ENCODE measurements at places on chromosomes 1 and 21. TPM values are rescaled to one million over a fixed set of nuclear protein-coding genes. Genes with fewer than 3 reads are reported as not detected.

- no peak for DNase-seq
Observed at GRCh38 chr1:221462345-221462744, 279.5 kb downstream of the DUSP10 start.

DNA sequence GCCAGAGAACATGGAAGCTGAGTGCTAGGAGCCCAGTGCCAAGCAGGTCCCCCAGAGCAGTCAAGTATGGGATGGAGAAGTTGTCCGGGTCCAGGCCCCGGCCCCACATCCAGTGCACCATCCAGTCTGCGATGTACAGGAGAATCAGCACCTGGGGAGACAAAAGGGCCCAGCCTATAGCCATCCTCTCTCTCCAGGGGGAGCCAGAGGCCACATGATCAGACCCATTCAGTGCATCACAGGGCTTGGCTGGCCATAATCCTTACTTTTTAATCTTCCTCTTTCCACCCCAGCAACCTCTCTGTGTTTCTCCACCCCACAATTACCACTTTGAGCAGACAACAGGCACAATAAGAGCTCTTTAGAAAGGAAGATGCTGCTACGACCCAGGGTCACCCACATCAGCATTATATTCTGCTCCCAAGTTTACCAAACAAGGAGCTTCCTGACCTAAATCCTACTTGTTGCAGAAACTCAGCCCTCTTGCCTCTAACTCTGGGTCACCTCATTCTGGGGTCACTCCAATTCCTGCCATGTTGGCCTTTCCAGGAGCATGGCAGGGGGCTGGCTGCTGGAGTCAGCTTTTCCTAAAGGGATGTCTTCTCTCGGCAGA, 16.4 kb upstream of the RAB29 start:
- peak; percentile 46 for DNase-seq

DNA sequence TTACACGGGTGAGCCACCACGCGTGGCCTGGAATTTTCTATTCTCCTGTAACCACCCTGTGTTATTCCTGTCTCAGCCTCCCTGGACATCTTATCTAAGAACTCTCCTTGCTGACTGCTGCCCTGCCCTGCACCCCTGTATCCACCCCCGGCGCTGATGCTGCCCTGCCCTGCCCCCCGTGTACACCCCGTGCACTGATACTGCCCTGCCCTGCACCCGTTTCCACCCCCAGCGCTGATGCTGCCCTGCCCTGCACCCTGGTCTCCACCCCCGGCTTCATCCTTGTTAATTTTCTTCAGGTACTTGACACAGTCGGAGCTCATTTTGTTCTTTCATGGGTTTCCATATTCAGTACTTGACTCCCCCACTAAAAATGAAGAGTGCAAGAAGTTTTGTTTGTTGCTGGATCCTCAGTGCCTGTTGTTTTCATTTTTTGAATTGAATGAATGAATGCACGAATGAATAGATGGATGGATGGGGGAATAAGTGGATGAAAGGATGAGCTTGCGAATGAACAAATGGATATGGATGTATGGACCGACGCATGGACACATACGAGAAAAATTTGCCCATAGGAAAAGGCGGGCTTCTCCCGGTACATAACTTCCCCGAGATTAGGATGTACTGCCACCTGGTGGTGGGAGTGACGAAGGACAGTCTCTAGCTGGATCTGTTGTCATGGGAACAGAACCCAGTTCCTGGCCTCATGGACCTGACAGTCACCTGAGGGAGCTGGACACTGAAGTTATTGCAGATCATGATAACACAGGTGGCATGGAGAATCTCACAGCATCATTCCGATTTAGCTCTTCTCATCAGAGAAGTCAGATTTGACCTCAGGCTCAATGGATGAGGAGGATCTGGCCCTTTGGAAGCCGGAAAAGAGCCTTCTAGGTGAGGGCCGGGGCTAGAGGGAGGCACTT, 14.9 kb downstream of the AADACL4 start:
- DNase-seq = peak; percentile 90

- no peak for DNase-seq
Observed at GRCh38 chr1:19205403-19205802, 4.7 kb downstream of the UBR4 start.

DNA sequence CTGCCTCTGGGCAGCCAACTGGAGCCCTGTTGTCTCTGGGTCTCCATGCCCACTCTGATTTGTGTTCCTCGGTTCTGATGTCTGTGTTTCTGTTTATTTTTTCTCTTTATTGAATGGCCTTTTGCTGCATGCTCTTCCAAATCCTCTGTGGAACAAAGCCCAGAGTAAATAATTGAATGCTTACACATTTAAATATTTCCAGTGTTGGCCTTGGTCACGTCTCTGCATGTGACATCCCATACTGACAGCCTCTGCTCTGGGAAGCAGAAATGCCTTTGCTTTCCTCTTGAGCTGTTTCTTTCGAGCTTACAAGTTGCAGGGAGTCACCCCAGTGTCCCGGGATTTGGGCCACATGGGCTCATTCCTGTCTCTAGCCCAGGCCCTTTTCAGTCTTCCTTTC, 267.9 kb downstream of the PTPRU start:
- DNase-seq = no peak

Gene CYP4B1
- 0.39 TPM for polyA plus RNA-seq

- DNase-seq = no peak
Observed at GRCh38 chr1:44034423-44034822, 3.2 kb upstream of the SLC6A9 start.

GRCh38 chr1:114037962-114038816, 58.9 kb downstream of the OLFML3 start:
- no peak for DNase-seq

- DNase-seq = no peak
Observed at GRCh38 chr1:173714441-173714758, 381 bp upstream of the KLHL20 start.

DNA sequence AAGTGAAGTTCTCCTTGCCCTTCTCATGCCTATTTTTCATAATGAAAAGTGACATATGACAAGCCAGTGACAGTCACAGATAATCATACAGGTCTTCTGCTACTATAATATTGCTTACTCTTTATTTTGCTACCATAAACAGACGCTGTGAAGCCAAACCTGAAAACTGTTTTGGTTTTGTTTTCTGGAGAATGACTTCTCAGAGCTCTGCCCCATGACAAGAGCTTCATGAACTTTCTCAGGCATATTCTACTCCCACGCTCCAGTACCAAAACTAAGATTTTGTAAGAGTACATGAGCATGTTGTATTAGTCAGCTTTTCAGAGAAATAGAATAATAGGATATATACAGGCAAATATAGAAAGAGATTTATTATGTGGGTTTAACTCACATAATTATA, 64.3 kb upstream of the VTCN1 start:
- no peak for DNase-seq

GRCh38 chr1:111965781-111966443, 23.6 kb downstream of the KCND3 start:
- no peak for DNase-seq

GRCh38 chr1:170198584-170198983, 52.8 kb downstream of the NTMT2 start:
- DNase-seq = no peak

- DNase-seq = no peak
Observed at GRCh38 chr1:159944623-159945455, 574 bp downstream of the IGSF9 start.

GRCh38 chr1:90605070-90605469, 112.0 kb downstream of the BARHL2 start:
- peak; percentile 47 for DNase-seq

Gene KDF1
- polyA plus RNA-seq = 17.2 TPM

- DNase-seq = no peak
Observed at GRCh38 chr1:219781491-219781890, 146.9 kb downstream of the SLC30A10 start.

- DNase-seq = no peak
Observed at GRCh38 chr1:172849653-172850052, 190.8 kb downstream of the FASLG start.

- no peak for DNase-seq
Observed at GRCh38 chr21:33854604-33855003, 61.0 kb downstream of the ATP5PO start.

DNA sequence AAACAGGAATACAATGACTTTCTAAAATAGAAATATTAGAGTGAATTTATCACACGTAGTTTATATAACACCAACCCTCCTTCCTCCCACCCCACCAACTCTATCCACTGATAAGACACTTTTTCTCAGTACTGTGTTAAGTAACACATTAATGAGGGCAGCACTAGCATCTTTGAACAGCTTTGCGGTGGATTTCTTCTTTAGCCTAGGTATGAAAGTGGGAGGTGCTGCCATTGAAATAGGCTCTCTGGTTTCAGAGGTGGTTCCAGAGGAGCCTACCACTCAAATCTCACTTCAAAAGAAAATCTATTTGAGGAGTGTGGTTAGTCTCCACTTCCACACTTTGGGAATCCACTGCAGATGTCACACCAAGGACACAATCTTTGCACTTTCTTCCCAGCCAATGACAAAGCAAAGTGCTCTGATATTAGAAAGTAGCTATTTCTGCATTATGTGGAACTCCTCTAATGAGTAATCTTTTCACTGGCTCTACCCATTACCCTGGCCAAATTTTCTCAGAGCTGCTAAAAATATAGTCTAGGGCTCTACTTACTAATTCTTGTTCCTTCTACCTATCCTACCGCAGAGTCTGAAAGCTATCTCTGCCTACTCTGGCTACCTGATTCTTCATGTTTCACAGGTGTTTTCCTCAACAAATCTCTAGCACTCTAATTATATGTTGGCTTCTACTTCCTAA, 1667.8 kb downstream of the MRPL39 start:
- no peak for DNase-seq

DNA sequence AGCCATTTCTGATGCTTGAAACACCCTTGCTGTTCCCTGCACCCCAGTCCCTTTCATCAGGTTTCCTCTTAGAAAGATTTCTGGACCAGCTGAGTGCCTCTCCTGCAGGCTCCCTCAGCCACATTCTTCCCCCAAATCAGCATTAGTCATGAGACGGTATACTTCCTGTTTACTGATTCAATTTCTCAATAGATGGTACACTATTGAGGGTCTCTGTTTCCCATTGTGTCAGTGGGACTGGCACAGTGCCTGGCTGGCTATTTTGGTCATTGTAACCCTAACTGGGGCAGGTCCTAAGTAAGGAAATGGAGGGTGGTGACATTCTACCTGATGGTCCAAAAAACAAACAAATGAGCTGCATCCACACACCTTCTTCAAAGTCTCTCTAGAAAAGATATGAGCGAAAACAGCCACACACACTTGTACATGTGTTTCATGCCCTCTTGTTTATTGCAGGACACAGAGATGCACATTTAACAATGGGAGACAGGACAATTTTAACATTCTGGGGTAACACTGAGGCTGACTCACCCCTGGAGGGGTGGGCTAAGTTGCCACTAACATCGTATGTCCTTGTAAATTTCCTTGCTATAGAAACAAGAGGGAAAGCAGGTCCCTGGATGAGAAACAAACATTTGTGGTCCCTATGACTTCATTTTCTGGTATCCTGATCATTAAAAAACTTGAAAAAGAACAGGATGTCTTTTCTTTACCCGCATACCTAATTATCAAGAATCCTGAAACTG, 77.5 kb downstream of the RRAGC start:
- DNase-seq = no peak

DNA sequence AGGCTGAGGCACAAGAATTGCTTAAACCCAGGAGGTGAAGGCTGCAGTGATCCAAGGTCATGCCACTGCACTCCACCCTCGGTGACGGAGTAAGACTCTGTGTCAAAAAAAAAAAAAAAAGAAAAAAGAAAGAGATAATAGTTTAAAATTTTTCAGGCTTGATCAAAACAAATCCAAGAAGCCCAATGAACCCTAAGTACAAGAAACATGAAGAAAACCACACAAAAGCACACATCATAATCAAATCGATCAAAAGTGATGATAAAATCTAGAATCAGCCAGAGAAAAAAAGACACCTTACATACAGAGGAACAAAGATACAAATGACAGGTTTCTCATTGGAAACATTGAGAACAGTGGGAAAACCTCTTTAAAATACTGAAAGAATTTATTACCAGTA, 31.5 kb downstream of the LDLRAD1 start:
- DNase-seq = no peak

DNA sequence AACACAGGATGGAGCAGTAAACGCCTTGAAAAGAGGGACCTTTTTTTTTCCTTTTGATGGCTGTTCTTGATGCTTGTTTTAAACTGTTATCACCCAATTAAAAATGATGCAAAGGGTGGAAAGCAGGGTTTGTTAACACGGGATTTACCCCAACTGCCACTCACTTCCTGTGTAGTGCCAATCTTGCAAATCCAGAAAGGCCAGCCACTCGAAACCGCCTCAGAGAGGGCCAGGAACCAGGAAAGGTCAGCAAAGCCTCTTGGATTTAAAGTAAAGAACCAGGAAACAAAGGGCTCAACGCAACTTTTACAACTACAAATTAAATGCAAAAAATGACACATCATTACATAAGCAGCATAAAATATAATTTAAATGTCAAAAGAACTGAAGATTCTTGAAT, 347.4 kb downstream of the PDE4B start:
- DNase-seq = no peak

- no peak for DNase-seq
Observed at GRCh38 chr1:197620714-197621163, 154.5 kb downstream of the DENND1B start.

DNA sequence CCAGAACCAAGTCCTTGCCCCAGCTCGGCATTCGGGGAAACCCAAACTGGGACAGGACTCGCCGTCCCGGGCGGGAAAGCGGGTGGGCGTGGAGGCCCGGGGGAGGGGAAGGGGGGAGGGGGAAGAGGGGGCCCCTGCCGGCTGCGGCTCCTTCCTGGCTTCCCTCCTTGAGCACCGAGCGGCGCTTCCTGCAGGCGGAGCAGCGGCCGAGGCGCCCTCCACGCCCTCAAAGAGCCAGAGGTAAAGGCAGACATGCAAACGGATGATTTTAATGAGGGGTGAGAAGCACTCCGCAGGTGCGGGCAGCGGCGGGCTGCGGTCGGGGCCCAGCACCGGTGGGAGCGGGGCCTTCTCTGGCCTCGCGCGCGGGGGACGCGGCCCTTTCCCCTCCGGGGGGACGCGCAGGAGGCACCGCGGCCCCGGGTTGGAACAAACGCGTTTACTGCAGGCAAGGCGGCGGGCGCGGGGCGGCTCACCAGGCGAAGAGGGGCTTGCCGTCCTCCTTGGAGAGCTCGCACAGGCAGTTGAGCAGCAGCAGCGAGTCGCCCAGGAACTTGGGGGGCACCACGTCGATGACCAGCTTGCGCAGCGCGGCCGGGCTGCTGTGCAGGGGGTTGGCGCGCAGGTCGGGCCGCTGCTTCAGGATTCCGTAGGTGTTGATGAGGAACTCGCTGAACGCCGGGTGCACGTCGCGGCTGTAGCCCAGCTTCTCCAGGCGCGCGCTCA, 5.7 kb upstream of the FTCD start:
- no peak for DNase-seq

Gene F5
- polyA plus RNA-seq = 0.83 TPM

GRCh38 chr1:94753171-94753972, 66.8 kb upstream of the SLC44A3 start:
- no peak for DNase-seq

- no peak for DNase-seq
Observed at GRCh38 chr1:63971557-63971956, 197.7 kb downstream of the ROR1 start.

DNA sequence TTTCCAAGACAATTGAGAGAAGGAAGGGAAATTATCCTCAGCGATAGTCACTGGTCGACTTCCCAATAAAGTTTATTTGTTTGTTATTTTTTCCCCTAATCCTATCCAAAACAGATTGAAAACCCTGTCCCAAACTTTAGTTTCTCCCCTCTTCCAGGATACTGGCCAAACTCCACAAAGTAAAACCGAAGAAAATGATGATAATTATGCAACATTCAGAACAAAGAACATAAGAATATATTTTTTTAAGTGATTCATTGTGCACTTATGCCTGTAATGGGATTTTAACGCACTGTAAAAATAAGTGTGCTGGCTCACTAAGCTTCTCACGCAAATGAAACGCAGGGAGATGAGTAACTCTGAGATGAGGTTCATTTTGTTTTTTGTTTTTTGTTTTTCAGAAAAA, 6.0 kb downstream of the GLIS1 start:
- DNase-seq = no peak
